ENCODE measurements at places on chromosomes 3 and 15.

- DNase-seq, result no peak
Measured at GRCh38 chr15:64438653-64439447, 21.5 kb upstream of the ZNF609 start.

- DNase-seq, result no peak
Measured at GRCh38 chr3:189636048-189636447, 4.9 kb downstream of the TP63 start.

GRCh38 chr3:54073386-54073785 is 49.0 kb upstream of the CACNA2D3 start:
- no peak for DNase-seq

- DNase-seq, result no peak
Measured at GRCh38 chr3:8563597-8563996, 62.0 kb downstream of the LMCD1 start.

- DNase-seq, result no peak
Measured at GRCh38 chr3:165393461-165393860, 197.3 kb upstream of the SLITRK3 start.

DNA sequence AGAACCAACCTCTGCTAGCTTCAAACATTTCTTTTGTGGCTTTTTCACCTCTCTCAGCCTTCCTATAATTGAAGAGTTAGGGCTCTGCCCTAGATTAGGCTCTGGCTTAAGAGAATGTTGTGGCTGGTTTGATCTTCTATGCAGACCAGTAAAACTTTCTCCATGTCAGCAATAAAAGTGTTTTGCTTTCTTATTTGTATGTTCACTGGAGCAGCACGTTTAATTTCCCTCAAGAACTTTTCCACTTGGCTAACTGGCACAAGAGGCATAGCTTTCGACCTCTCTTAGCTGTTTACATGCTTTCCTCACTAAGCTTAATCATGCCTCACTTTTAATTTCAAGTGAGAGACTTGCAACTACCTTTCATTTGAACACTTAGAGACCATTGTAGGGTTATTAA is 964.7 kb downstream of the ROBO2 start:
- DNase-seq, result no peak

DNA sequence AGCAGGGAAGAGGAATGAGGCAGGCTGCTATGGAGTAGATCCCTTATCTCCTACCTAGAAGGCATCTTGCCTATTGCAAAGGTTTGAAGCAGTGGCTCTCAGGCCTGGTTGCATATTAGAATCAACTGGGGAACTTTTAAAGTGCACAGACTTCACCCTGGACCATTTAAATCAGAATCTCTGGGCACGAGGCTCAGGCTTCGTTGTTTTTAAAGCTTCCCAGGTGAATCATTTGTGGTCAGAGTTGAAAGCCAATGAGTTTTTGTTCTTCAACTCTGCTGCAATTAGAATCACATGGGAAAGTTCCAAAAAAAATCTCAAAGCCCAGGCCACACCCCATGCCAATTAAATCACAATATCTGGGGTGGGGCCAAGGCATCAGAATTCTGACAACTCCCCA is 773.1 kb downstream of the AGBL1 start:
- DNase-seq, result no peak

GRCh38 chr3:178562947-178563232 is 26.7 kb downstream of the KCNMB2 start:
- DNase-seq, result no peak

DNA sequence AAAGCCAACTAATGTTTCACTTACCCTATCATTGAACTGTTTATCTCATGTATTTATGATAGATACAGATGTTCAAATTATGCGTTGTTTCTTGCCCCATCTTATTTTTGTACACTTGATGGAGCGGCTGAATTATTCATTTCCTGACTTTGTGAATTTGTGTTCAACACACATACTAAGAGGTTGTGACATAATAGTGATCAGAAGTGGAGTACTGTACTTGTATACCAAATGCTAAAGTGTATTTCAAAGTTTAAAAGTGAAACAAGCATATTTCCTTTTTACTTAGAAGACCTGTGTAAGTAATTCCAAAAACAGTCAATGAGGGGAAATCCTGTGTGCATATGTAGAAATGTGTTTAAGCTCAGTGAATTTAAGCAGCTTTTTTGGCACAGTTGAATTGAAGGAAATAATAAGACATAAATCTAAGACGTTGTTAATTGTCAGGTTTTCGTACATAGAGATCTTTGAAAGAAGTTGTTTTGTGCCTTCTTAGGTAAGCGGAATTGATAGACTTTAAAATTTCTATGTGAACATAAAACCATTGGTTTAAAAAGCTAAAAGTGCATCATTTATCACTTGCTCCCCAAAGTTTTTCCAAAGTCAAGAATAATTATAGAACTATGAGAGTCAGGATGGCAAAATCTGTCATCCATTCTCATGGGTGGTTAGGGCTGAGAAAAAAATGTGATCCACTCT is 1.9 kb downstream of the NFKBIZ start:
- no peak for DNase-seq

GRCh38 chr3:66490214-66490613 is 10.6 kb downstream of the LRIG1 start:
- DNase-seq, result no peak

- DNase-seq, result no peak
Measured at GRCh38 chr3:174548841-174549623, 310.1 kb upstream of the NAALADL2 start.

DNA sequence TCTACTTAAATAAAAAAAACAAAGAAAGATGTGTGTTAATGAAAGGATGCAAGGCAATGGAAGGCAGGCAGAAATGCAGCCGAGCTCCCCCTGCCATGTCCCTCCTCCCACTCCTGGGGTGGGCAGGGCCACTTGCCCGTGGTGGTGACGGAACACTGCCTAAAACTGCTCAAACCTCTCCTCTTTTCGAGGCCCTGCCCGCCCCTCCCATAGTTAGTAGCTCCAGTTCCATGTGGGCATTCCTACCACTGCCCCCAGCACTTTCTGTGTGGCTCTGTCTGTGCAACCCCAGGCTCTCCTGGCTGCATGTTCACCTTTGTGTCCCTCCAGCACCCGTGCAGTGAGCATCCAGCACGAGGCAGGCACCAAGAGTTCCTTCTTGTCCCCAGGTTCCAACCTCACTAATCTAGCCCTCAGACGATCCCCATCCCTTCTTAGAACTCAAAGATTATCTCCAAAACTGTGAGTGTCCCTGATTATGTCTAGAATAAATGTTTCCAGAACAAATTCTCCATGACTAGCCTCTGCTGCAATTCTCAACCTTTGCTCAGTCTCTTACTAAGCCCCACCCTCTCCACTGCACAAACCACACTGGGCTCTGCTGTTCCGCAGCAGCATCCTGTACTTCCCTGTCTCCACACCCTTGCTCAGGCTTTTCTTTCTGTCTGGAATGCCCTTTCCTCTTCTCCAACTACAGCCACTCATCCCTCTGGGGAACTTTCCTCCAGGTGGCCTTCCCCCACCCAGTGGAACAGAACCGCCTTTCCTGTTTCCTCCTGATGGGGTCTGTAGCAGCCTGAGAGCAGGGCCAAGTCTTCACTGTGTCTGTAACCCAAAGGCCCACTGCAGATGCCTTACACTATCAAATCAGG is 32.6 kb upstream of the SPTBN5 start:
- no peak for DNase-seq

DNA sequence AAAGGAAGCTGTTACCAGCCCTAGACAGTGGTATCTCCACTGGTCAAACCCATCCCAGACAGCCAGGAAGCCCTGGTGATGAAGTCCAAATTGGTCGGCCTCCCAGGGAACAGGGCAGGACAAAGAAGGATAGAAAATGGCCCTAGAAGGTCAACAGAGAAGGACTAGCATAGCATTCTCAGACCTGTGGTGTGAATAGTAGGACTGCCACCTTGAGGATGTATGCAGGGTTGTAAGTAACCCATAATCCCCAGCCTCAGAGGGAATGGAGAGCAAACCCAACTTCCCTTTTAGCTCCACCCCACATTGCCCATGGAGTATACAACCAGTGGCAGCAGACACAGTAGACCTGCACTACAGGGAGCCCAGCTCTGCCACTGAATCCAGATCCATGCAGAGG is 68.6 kb upstream of the EIF1B start:
- no peak for DNase-seq

DNA sequence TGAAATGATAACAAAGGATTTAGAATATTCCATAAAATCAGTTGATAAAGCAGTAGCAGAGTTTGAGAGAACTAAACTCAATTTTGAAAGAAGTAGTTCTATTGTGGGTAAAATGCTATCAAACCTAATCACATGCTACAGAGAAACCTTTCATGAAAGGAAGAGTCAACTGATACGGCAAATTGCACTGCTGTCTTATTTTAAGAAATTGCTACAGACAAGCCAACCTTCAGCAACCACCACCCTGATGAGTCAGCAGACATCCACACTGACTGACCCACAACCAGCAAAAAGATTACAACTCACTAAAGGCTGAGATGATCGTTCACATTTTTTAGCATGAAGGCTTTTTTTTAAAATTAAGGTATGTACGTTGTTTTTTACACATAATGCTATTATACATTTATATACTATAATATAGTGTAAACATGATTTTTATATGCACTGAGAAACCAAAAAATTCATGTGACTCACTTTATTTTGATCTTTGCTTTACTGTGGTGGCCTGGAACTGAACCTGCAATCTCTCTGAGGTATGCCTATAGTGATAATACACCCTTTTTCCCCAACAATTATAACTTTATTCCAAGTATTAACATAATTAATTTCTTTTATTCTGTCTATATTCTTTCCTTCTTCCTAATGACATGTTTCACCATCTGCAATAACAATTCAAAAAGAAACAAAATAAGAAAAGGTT is 109.9 kb downstream of the TBC1D5 start:
- peak; percentile 25 for DNase-seq

DNA sequence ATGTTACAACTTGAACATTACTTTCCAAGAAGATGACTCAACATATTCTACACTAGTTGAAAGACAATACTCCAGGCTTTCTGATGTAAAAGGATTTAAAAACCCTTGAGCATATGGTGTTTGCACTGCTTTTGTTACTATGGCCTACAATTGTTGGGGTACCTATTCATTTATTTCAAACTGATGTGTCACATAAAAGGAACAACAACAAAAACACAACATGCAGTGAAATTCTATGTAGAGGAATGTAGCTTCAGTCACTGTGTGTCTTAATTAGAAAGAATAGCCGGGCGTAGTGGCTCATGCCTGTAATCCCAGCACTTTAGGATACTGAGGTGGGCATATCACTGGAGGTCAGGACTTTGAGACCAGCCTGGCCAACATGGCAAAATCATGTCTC is 1.6 kb downstream of the SPATA16 start:
- DNase-seq, result no peak

DNA sequence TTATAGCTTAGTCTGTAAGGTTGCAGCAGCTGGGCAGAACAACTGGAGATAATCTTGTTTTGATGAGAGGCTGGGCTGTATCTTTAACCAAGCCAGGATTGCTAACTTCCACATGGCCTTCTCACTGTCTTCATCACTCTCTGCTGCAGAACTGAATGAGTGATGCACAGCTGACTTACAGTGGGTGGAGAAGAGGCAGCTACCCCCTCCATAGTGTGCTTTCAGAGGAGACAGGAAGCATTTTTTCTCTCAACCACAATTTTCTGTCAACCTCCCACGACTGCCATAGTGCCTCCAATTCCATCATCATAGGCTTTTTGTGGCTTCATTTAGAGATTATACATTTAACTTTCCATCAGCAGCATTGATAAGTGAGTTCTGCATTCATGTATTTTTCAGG is 168.2 kb downstream of the CLSTN2 start:
- DNase-seq, result no peak

DNA sequence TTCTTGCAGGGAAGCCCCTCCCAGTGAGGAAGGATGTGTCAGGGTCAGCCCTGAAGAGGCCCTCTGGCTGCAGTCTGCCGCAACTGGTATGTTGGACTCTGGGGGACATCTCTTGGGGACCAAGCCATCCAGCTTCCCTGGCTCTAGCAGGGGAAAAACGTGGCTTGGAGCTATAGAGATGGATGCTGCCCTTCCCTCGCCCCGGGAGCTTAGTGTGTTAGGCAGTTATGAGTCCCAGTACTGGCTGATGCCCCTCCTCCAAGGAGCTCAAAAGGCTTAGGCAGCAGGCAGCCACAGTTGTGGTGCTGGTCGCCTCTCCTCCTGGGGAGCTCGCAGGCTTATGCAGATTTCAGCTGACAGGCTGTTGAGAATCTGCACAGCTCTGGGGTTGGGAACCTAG is 353.1 kb upstream of the GBE1 start:
- DNase-seq, result no peak

DNA sequence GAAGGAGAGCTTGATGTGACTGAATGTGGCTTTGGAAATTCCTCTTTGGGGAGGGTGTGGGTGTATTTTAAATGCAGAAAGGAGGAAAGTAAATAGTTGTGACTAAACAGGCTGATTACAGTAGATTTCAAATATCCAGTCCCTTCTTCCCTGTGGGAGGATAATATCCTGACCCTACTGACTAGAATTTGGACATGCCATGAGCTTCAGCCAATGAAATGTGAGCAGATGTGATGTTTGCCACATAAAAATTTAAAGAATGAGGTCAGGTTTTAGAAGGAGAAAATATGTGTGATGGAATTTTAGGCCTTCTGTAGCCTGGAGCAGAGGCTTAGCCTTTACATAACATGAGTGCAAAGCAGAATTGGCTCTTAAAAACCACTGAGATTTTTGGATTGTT is 1218.9 kb downstream of the ROBO2 start:
- DNase-seq, result no peak

DNA sequence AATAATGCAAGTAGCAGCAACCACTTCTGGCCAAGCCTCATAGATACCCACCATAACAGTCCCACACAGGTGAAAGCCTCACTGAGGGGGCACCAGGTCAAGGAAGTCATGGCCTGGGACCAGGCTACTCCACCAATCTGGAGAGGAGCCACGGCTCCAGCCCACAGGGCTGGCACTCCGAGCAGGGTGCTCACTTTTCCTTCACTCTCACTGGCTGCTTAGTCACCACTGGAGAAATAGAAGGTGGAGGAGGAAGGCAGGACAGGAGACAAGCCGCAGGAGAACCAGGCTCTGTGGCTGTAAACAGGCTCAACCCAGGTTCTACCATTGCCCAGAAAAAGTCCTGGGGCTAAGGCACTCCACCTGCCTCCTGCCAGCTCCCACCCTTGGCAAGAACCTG is 1.2 kb downstream of the USP19 start:
- DNase-seq, result no peak

DNA sequence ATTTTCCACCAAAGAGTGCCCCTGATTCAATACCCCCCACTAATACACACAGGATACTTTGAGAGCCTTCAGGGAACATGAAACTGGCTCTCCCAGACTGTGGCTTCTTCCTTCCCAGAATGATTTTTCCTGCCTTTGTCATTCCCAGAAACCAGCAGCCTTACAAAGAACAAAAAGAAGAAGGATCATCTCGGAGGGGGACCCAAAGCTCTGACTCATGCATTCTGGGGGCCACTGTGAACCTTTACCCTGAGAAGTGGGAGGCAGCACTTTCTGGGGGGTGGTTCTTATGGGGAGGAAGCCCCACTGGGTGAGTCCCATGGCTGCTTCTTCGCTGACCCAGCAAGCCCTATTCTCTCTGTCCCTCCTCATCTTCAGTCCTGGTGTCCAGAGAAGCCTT is 44.7 kb upstream of the RAD18 start:
- no peak for DNase-seq

DNA sequence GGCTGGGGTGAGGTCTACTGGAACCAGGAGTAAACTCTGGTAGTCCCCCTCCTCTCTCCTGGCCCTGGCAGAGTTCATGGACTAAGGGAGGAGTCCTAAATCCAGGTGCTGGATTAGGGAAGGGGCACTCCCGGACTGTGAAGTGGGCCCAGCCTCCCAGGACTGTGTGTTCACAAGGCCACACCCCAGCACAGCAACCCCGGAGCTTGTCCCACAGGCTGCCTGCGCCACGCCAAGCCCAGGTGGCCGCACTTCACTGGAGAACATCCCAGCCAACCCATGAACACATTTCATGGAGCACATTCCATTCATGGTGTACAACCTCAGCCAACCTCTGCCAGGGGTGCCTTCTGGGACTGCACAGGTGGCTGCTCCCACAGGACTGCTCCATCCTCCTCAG is 8.2 kb downstream of the ARPIN start:
- DNase-seq, result peak; percentile 10
